ENCODE measurements at places on chromosomes 7 and 10. TPM values are rescaled to one million over a fixed set of nuclear protein-coding genes. Genes with fewer than 3 reads are reported as not detected.

Gene SPDYE6
- not detected for total RNA-seq

GRCh38 chr7:135454060-135454459 is 55.8 kb downstream of the CNOT4 start:
- H3K4me1 ChIP-seq: no peaks in the 10 kb centered on the region
- H3K4me3 ChIP-seq: no peak overlapping the region
- H3K27me3 ChIP-seq: no peaks in the 10 kb centered on the region
- H3K27ac ChIP-seq: no peak overlapping the region
- DNase-seq: no peak

- no peaks in the 10 kb centered on the region for H3K4me1 ChIP-seq
- H3K27ac ChIP-seq: no peak overlapping the region
- H3K27me3 ChIP-seq: no peaks in the 10 kb centered on the region
- DNase-seq: no peak
- no peak overlapping the region for H3K4me3 ChIP-seq
- H3K36me3 ChIP-seq: no peaks in the 10 kb centered on the region
Measured at GRCh38 chr7:68133045-68133444, 1136.4 kb downstream of the TYW1 start.

Gene TAS2R4
- 0.41 TPM for total RNA-seq

GRCh38 chr7:147013825-147014224 is 897.2 kb downstream of the CNTNAP2 start:
- no peak overlapping the region for H3K27ac ChIP-seq
- DNase-seq: no peak
- no peaks in the 10 kb centered on the region for H3K27me3 ChIP-seq
- H3K4me1 ChIP-seq: no peaks in the 10 kb centered on the region
- no peak overlapping the region for H3K4me3 ChIP-seq
- no peaks in the 10 kb centered on the region for H3K36me3 ChIP-seq

Gene PLXDC2
- 103 TPM for total RNA-seq

Measured in adrenal gland (tissue), 19 donors.